ENCODE measurements at places on chromosomes 13 and 19.

- no peak for DNase-seq
- no peaks in the 10 kb centered on the region for H3K4me1 ChIP-seq
- H3K4me3 ChIP-seq, result no peak overlapping the region
- H3K36me3 ChIP-seq, result no peaks in the 10 kb centered on the region
Measured at GRCh38 chr13:53382008-53382407, 353.4 kb downstream of the OLFM4 start.

- H3K27ac ChIP-seq, result peak overlapping the region; percentile 32
- no peak overlapping the region for H3K4me3 ChIP-seq
- H3K4me1 ChIP-seq, result peaks cover 22% of the 10 kb centered on the region
- H3K36me3 ChIP-seq, result no peaks in the 10 kb centered on the region
Measured at GRCh38 chr13:40452741-40453334, 213.6 kb downstream of the FOXO1 start.

GRCh38 chr19:28169168-28169887 is 1043.6 kb downstream of the UQCRFS1 start:
- no peak for DNase-seq
- H3K4me3 ChIP-seq, result no peak overlapping the region
- no peaks in the 10 kb centered on the region for H3K27me3 ChIP-seq
- H3K27ac ChIP-seq, result no peak overlapping the region
- no peaks in the 10 kb centered on the region for H3K36me3 ChIP-seq

GRCh38 chr19:48777139-48777538 is 21.8 kb downstream of the FGF21 start:
- DNase-seq, result no peak
- no peaks in the 10 kb centered on the region for H3K27me3 ChIP-seq
- H3K4me3 ChIP-seq, result no peak overlapping the region
- peaks cover 14% of the 10 kb centered on the region for H3K4me1 ChIP-seq

DNA sequence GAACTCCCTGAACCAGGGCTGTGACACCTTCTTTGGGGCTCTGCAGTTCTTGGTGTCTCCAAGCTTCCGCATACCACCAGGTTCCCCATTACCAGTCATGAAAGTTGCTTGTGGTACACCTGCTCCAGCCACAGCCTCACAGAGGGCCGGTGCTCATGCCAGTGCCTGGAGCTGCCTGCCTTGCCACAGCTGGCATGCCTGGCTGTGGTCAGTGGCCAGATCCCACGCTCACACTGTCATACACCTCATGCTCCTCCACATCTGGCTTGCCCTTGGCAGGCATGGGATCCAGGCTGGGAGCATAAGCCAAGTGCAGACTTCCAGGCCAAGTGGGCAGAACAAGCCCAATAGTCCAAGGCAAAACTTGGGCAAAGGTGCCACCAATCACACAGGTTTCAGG is 1054.9 kb downstream of the SLITRK5 start:
- no peak for DNase-seq
- no peak overlapping the region for H3K4me3 ChIP-seq
- H3K27me3 ChIP-seq, result no peaks in the 10 kb centered on the region
- no peak overlapping the region for H3K27ac ChIP-seq

DNA sequence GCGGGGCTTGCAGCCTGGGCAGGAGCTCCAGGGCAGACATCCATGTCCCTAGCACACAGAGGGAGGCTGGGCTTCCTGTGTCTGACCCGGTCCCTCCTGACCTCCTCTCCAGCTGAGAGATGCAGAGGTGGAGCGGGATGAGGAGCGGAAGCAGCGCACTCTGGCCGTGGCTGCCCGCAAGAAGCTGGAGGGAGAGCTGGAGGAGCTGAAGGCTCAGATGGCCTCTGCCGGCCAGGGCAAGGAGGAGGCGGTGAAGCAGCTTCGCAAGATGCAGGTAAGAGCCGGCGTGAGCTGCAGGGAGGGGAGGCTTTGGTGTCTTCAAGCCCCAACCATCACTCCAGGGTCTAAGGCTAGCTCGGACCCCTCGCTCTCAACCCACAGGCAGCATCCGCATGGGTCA is 38.4 kb downstream of the KCNC3 start:
- H3K27ac ChIP-seq, result no peak overlapping the region
- DNase-seq, result no peak
- no peak overlapping the region for H3K4me3 ChIP-seq
- no peaks in the 10 kb centered on the region for H3K4me1 ChIP-seq
- peaks cover 19% of the 10 kb centered on the region for H3K27me3 ChIP-seq
- peaks cover 38% of the 10 kb centered on the region for H3K36me3 ChIP-seq

- H3K36me3 ChIP-seq, result no peaks in the 10 kb centered on the region
- DNase-seq, result no peak
- peak overlapping the region; percentile 52 for H3K4me3 ChIP-seq
- peaks cover 5% of the 10 kb centered on the region for H3K27me3 ChIP-seq
- peak overlapping the region; percentile 38 for H3K27ac ChIP-seq
- H3K4me1 ChIP-seq, result peaks cover 12% of the 10 kb centered on the region
Measured at GRCh38 chr19:56217039-56217949, 15.2 kb downstream of the ZSCAN5C start.

- H3K4me3 ChIP-seq, result peak overlapping the region; percentile 95
- H3K4me1 ChIP-seq, result peaks cover 55% of the 10 kb centered on the region
- H3K36me3 ChIP-seq, result peaks cover 9% of the 10 kb centered on the region
- H3K27me3 ChIP-seq, result no peaks in the 10 kb centered on the region
Measured at GRCh38 chr19:46787331-46788261, 798 bp downstream of the SLC1A5 start.

- H3K36me3 ChIP-seq, result peaks cover 3% of the 10 kb centered on the region
- peaks cover 13% of the 10 kb centered on the region for H3K4me1 ChIP-seq
- peak overlapping the region; percentile 40 for H3K4me3 ChIP-seq
- no peaks in the 10 kb centered on the region for H3K27me3 ChIP-seq
- H3K27ac ChIP-seq, result no peak overlapping the region
Measured at GRCh38 chr19:14775869-14776586, 2.3 kb downstream of the ADGRE2 start.

DNA sequence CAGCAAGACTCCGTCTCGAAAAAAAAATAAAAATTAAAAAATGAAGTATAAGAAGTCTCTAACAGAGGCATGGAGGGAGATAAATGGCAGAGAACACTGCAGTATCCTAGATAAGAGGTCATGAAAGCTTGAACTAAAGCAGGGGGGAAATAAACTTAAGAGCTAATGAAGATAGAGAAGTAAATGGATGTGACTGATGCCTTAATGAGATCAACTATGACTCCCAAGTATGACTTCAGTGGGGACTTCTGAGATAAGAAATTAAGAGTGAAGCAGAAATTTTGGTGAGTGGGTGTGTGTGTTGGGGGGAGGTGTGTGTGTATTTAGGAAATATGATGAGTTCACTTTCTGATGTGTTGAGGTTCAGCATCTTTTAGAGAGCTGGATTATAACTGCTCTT is 55.1 kb downstream of the DIAPH3 start:
- H3K4me3 ChIP-seq, result no peak overlapping the region
- H3K27me3 ChIP-seq, result no peaks in the 10 kb centered on the region
- no peak overlapping the region for H3K27ac ChIP-seq

- no peak for DNase-seq
- H3K27ac ChIP-seq, result no peak overlapping the region
- no peak overlapping the region for H3K4me3 ChIP-seq
- H3K36me3 ChIP-seq, result no peaks in the 10 kb centered on the region
- no peaks in the 10 kb centered on the region for H3K27me3 ChIP-seq
Measured at GRCh38 chr19:10699650-10700335, 1.4 kb upstream of the QTRT1 start.

- no peaks in the 10 kb centered on the region for H3K36me3 ChIP-seq
- H3K4me3 ChIP-seq, result no peak overlapping the region
Measured at GRCh38 chr19:50417111-50418081, 1.3 kb upstream of the SPIB start.

DNA sequence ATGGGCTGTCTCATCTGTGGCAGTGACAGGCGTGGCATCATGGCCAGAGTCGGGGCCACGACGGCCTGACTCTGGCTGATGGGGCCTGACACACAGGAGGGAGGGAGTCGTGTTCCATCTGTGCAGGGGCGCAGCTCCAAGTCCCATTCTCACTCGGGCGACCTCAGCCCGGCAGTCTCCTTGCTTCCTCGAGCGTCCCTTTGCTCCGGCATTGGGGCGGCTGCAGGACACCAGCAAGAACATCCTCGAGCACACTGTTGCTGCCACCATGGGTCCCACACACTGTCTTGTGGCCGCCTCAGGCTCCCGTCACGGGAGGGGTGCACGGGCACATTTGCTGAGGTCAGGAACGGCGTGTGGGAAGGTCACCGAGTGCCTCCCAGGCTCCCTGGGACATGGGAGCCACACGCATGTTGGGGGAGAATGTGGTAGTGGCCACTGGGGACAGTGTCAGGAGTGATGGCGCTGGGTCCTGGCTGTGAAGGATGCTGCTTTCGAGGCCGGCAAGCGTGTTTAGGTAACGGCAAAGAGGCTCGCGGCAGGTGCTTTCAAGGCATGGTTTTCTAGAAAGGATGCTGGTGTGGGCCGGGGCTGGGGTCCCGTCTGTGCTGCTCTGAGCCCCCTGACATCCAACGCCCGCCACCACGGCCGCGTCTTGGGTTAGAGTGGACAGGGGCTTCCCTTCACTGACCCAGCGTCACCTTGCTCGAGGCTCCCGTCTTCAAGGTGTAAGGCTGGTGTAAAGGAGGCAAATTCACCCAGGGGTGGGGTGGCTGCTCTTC is 3.4 kb downstream of the IZUMO4 start:
- no peak overlapping the region for H3K27ac ChIP-seq
- no peaks in the 10 kb centered on the region for H3K27me3 ChIP-seq
- no peak for DNase-seq
- H3K4me1 ChIP-seq, result peaks cover 14% of the 10 kb centered on the region
- H3K36me3 ChIP-seq, result peaks cover 47% of the 10 kb centered on the region

DNA sequence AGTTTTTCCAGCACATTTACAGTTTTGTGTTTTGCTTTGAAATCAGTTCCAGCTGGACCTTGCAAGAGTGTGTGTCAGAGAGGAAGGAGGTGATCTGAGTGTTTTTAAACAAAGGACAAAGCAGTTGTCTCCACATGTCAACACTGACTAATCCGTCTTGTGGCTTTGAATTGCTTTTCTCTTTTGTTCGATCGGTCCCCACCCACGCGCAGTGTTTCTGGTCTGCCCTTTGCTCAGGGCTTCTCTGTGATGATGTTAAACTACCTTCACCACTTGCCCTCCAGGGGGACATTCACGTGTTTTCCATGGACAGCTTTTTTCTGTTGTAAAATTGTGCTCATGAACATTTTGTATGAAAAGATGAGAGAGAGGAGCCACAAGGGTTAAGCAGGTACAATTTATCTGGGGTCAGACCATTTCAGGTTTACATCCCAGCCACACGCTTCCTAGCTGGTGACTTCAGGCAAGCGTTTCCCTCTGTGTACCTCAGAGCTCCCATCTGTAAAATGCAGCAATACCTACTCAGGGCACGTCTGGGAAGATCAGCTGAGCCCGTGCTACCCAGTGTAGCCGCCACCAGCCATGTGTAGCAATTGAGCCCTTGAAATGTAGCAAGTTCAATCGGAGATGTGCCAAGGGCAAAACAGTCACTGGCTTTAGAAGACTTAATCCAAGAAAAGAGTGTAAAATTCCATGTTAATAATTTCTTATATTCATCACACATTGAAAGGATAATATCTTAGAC is 13.5 kb upstream of the PLA2G4C start:
- no peaks in the 10 kb centered on the region for H3K27me3 ChIP-seq
- no peak for DNase-seq
- no peak overlapping the region for H3K4me3 ChIP-seq
- H3K36me3 ChIP-seq, result peaks cover 37% of the 10 kb centered on the region
- peaks cover 20% of the 10 kb centered on the region for H3K4me1 ChIP-seq

DNA sequence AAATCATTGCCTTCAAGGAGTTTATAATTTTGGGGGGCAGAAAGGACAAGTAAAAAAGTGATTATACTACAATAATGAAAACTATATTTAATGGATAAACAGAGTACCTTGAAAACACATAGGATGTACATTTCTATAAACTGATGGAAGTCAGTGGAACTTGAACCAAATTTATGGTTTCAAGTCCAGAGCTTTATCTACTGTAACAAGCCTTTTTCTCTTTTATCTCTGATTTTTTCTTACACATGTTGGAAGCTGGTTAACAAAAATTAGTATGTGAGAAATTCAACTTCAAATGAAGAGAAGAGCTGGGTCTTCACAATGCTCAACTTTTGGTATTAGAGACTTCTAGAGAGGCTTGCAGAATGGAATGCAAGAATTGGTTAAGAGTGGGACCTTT is 393.6 kb downstream of the LMO7 start:
- no peak for DNase-seq
- H3K36me3 ChIP-seq, result no peaks in the 10 kb centered on the region
- no peaks in the 10 kb centered on the region for H3K27me3 ChIP-seq
- H3K4me1 ChIP-seq, result no peaks in the 10 kb centered on the region
- H3K27ac ChIP-seq, result no peak overlapping the region

GRCh38 chr13:110229905-110230563 is 76.9 kb downstream of the COL4A1 start:
- H3K27ac ChIP-seq, result no peak overlapping the region
- H3K27me3 ChIP-seq, result no peaks in the 10 kb centered on the region
- H3K4me3 ChIP-seq, result no peak overlapping the region
- H3K36me3 ChIP-seq, result no peaks in the 10 kb centered on the region

DNA sequence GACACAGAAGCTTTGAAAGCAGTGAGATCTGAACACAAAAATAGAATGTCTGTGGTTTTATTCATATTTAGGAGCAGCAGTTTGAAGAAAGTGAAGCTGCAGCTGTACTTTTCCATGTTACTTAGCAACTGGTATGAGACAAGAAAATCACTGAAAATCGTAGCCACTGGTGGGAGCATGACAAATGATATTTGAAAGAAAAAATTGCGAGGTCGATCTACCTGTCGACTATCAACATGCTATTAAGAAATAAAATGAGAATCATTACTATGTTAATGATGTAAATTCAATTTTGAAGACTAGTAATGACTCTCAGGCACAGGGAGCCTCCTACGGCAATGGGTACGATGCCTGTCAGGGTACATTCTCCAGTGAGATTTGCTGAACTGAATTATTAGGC is 436.4 kb downstream of the SLITRK5 start:
- no peaks in the 10 kb centered on the region for H3K27me3 ChIP-seq
- H3K36me3 ChIP-seq, result no peaks in the 10 kb centered on the region
- no peak overlapping the region for H3K4me3 ChIP-seq
- H3K4me1 ChIP-seq, result no peaks in the 10 kb centered on the region
- DNase-seq, result no peak

- peaks cover 6% of the 10 kb centered on the region for H3K27me3 ChIP-seq
- no peaks in the 10 kb centered on the region for H3K36me3 ChIP-seq
- no peak for DNase-seq
Measured at GRCh38 chr19:28831462-28831861, 381.5 kb downstream of the UQCRFS1 start.

DNA sequence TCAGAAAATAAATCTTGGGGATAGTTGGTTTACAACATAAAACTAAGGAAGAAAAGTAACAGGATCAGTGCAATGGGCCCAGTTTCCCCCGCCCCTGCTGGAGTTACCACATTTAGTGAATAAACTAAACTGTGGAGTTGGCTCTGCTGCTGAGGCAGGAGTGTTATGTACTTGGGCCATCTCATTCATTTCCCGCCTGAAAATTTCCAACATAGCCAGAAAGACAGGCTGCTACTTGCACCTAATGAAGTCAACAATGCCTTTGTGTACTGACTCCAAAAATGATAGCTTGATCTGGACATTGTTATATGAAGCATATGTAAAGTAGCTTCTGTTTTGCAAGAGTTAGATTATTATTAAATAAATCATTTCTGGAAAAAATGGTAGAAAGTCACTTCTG is 7.9 kb upstream of the RNASEH2B start:
- no peaks in the 10 kb centered on the region for H3K4me1 ChIP-seq
- H3K36me3 ChIP-seq, result no peaks in the 10 kb centered on the region
- no peak for DNase-seq

GRCh38 chr13:60944016-60944415 is 471.6 kb downstream of the PCDH20 start:
- no peak for DNase-seq
- H3K27ac ChIP-seq, result no peak overlapping the region
- no peaks in the 10 kb centered on the region for H3K27me3 ChIP-seq
- no peaks in the 10 kb centered on the region for H3K4me1 ChIP-seq
- no peaks in the 10 kb centered on the region for H3K36me3 ChIP-seq

GRCh38 chr13:39037410-39037879 is 444 bp downstream of the PROSER1 start:
- peak; percentile 74 for DNase-seq
- peak overlapping the region; percentile 83 for H3K4me3 ChIP-seq
- no peaks in the 10 kb centered on the region for H3K27me3 ChIP-seq
- peaks cover 49% of the 10 kb centered on the region for H3K4me1 ChIP-seq
- H3K36me3 ChIP-seq, result no peaks in the 10 kb centered on the region
